ENCODE measurements at places on chromosomes 2 and 18. TPM values are rescaled to one million over a fixed set of nuclear protein-coding genes. Genes with fewer than 3 reads are reported as not detected.

The CRACDL gene
- not detected for total RNA-seq

DNA sequence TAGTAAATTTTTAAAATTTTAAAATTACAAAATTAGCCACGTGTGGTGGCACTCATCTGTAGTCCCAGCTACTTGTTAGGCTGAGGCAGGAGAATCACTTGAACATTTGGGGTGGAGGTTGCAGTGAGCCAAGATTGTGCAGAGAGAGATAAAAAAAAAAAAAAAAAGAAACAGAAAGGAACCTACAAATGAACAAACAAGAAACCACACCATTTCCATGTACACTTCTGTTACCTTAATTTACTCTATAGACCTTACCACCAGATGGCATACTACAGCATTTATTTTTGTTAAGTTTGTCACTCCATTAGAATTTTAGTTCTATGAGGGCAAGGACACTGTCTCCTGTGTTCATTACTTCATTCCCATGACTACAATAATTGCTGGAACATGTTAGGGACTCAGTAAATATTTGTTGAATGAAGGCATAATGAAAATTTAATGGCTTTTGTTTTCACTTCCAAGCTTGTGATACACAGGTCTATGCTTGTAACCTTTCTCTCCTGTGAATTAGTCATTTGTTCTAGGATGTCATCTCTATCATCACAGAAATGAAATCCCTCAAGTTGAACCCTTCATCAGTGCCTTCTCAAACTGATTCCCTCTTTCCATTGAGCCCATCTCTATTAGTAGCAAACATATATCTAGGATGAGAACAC is 76.0 kb downstream of the ARHGAP15 start:
- no peak for DNase-seq

DNA sequence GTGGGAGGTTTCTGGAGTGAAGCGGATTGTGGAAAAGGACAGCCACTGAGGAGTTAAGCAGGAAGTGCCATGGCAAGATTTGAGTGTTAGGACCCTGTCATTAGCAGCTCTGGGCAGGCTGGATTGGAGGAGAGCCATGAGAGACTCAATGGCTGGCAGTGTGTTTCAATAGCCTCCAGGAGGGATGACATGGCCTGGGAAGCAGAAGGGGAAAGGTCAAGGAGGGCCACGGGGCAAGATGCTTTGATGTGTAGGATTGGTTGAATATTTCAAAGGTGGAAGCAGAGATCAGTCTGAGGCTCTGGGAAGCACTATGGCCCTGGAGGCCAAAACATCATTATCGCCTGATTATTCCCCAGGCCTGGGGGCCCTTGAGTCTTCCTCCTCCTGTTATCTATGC is 229.0 kb upstream of the HS6ST1 start:
- no peak for DNase-seq

The STARD6 gene
- total RNA-seq, result not detected

DNA sequence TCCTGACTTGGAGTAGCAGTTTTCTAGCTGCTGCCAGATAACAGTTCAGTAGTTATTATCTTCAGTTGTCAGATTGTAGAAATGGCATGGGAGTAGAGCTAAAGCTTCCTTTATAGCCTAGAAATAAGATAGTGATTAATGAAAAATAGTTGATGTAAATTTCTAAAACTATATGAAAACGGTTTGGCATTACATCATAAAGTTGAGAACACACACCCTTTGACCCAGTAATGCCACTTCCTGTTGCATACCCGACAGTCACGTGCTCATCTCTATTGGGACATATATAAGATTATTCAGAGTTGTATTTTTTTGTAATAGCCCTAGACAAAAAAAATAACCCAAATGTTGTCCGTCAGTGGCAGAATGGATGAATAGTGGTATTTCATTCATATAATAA is 39.4 kb upstream of the ASB1 start:
- no peak for DNase-seq

DNA sequence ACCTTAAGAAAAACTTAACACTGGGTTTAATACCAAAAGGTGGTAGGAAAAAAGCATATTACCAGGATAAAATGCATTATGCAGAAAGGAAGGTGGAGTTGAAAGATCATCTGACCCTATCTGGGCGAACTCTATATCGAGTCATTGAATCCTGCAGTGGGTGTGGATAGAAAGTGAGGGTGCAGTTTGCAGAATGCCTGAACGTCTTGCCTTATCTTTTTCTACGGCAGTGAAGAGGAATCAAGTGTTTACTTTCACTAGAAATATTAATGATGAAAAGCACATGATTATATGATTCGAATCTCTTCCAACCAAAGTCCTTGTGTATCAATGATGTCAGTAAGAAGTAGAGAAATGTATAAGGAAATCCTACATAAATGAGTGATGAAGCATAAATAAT is 4.3 kb upstream of the CAVIN2 start:
- no peak for DNase-seq

GRCh38 chr2:73291461-73292315 is 1.7 kb downstream of the EGR4 start:
- no peak for DNase-seq

DNA sequence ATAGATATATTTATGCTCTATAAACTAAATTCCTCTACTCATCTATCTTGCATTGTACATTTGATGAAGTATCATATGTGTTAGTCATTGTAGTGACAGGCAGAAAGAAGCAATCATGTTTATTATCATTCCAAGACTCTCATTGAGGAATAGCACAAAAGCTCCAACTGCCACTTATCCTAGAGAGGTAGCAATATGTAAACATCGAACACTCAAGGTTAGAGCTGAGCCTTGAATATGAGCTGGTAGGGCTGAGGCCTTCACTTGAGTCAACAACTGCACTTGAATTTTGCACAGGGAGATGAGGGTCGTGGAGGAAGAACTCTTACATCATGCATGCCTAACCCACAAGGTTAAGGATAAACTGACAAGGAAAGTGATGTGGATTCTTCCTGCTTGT is 900.9 kb downstream of the CPS1 start:
- DNase-seq, result no peak

GRCh38 chr2:158393886-158394285 is 62.7 kb downstream of the CCDC148 start:
- no peak for DNase-seq

The CRYGC gene
- total RNA-seq, result not detected

DNA sequence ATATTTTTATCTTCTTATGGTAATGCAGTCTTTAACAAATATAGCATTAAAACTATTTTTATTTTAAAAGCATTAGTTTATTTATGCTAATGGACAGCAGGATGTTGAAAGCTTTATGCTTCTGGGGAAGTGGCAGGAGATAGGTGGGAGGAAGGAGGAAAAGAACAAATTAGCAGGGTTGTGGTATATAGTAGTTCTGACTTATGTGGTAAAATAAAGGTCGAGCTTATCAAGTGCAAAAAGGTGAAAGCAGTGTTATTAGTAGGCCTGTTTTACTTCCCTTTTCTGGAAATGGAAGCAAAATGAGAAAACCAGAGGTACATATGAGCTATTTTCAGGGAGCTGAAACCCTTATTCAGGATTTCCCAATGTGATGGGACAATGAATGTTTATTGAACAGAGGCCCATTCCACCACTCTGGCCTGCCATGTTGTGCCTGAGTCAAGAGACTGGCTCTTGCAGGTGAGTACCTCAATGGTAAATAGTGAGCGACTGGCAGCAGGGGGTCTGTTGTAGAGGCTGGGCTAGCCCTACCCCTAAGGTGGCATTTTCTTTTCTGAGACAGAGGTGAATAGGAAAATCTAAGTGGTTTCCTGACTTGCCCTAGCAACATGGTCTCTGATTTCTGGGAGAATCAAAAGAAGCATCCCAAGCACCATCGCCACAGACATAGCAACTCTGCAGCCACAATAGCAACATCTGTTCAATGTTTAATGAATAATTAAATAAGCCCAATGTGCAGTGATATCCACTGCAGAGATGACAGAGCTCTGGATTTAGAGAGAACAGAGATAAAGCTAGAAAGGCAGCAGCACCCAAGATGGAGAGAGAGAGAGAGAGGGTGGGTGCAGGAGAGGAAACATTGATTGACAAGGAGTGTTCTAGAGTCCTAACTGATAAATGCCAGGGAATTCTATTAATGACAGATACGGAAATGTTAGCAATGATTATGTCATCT is 119.7 kb downstream of the UPP2 start:
- no peak for DNase-seq

- DNase-seq, result no peak
Measured at GRCh38 chr18:5995626-5996025, 100.3 kb upstream of the TMEM200C start.

The PRSS56 gene
- not detected for total RNA-seq

DNA sequence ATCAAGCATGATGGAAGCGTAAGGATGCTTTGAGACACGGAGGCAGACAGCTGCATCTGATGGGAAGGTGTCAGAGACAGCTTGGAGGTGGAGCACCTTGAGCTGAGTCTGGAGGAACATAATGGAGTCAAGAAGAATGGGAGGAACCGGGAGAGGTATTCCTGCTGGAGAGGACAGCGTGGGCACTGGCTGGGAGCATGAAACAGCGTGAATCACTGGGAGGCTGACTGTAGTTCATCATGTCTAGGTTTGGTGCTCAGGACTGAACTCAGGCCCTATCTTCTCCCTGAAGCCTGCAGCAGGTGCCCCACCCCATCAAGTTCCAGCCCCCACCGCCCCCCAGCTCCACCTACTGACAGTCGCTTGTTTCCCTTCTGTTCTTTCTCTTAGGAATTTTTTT is 98.6 kb downstream of the TMEM17 start:
- DNase-seq, result no peak

GRCh38 chr2:239202836-239203235 is 198.0 kb downstream of the HDAC4 start:
- peak; percentile 10 for DNase-seq

DNA sequence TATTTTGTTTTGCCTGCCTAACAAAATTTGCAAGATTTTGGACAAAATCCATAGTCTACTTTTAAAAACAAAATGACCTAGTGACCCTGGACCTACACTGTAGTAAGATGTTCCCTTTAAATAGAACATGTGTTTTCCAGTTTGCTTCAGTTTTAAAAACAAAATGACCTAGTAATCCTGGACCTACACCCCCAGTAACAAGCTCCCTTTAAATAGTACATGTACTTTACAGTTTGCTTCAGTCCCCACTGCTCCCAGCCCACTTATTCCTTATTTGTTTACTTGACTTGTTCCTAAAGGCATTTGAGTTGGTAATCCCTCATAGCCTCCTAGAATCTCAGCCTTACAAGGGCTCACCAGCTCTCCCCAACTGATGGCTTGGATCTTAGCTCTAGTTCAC is 34.5 kb upstream of the HTR2B start:
- DNase-seq, result no peak

GRCh38 chr2:188466761-188467160 is 175.1 kb downstream of the GULP1 start:
- no peak for DNase-seq

The POLR1A gene
- total RNA-seq, result 47.8 TPM

The AP1S3 gene
- 46.3 TPM for total RNA-seq

The SERPINB2 gene
- total RNA-seq, result 0.33 TPM

The STAT4 gene
- 15.1 TPM for total RNA-seq

GRCh38 chr18:50172367-50172766 is 22.6 kb downstream of the MYO5B start:
- DNase-seq, result no peak
